Stimulated activated CD8-positive, alpha-beta memory T cell treated with anti-CD3 and anti-CD28 coated beads, Interleukin-12 subunit alpha, Interleukin-12 subunit beta, amount 100 ng/mL, for 1 hour (primary cell): ENCODE measurements at places on chromosomes 3 and 15.

DNA sequence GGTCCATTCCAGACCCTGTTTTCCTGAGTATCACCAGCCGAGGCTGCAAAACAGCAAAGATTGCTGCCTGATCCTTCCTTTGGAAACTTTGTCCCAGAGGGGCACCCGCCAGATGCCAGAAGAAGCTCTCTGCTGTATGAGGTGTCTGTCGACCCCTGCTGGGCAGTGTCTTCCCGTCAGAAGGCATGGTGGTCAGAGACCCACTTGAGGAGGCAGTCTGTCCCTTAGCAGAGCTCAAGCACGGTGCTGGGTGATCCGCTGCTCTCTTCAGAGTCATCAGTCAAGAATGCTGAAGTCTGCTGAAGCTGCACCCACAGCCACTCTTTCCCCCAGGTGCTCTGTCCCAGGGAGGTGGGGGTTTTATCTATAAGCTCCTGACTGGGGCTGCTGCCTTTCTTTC lies 1121.2 kb downstream of the NSUN3 start:
- no peak for DNase-seq

DNA sequence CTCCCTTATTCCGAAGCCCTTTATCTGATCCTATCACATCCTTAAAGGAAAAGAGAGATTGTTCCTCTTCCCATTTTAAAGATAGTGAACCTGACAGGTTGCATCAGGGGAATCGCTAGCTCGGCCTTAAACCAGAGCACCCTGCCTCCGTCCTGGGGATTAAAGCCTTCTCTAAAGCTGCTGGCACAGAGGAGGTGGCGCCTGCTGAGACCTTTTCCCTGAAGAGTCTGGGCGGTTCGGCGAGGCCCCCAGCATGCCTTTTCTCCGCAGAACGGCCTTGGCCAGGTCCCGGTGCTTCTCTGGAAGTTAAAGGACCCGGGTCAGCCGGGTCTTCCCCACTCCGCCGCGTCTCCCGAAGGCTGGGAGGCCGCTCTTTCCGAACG lies 593 bp downstream of the FAM219B start:
- DNase-seq: no peak

GRCh38 chr15:85760049-85760448 lies 34.7 kb downstream of the KLHL25 start:
- no peak for DNase-seq

DNA sequence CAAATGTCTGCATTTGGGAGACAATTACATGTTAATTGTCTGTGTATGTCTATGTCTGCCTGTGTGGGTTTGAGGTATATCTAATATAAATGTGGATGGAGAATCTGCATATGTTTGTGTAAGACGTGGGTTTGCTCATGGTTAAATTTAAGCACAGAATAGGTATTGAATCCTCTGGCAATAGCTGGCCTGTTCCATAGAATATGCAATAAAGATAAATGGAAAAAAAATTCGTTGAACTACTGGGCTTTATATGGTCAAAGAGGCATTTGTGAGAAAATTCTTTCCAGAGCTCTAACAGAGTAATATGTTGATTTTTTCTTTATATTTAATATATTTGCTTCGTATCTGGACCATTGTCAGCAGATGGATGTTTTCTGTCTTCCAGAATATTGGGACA lies 1.4 kb downstream of the VPS8 start:
- no peak for DNase-seq

- no peak for DNase-seq
Observed at GRCh38 chr3:94990952-94991705, 928.3 kb downstream of the NSUN3 start.

DNA sequence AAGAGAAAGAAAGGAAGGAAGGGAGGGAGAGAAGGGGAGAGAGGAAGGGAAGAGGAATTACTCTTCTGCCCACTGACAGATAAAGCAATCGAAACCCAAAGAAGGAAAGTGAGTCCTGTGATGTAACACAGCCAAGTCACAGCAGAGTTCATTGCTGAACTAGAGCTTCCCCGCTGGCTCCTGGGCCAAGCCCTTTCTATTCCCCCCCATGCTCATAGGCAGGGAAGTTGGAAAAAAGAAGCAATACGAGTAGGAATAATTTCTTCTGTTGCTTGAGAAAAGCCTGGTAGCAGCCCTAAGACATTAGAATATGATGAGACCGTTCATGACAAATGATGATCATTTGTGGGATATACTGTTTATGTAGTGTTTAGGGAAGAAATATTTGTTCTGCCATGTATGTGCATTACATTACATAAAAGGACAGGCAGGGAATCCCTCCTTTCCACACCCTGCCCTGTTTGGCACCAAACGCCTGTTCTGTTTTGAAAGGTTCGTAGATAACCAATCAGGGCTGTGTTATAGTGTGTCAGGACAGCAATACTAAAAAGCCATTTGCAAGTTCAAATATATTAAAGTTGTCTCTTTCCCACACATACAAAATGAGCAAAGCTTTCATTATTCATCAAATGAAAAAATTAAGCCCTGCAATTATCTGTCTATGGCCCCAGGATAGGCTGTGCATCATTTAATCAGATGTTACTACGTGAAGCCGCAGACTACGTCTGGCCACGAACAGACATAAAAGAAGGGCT lies 111.0 kb upstream of the TRPM1 start:
- no peak for DNase-seq

- DNase-seq: no peak
Observed at GRCh38 chr3:197424674-197425484, 126.5 kb upstream of the DLG1 start.

- DNase-seq: no peak
Observed at GRCh38 chr3:23791678-23792077, 14.1 kb upstream of the UBE2E1 start.

DNA sequence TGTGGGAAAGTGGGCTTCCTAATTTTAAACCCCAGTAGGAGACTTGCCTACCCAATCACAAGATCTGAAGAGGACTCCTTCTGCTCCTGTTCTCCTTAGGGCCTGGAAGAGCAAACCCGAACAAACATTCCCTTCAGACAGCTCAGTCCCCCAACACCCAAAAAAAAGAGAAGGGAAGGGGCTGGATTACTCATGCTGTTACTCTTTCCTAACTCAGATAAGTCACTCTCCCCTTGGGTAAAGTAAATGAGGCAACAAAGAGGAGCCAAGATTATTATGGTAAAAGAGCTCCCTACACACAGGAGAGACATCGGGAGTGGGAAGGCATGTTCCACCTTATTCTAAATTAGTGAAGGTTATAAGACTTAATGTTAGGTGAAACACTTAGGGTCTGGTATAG lies 18.1 kb upstream of the LEKR1 start:
- no peak for DNase-seq

DNA sequence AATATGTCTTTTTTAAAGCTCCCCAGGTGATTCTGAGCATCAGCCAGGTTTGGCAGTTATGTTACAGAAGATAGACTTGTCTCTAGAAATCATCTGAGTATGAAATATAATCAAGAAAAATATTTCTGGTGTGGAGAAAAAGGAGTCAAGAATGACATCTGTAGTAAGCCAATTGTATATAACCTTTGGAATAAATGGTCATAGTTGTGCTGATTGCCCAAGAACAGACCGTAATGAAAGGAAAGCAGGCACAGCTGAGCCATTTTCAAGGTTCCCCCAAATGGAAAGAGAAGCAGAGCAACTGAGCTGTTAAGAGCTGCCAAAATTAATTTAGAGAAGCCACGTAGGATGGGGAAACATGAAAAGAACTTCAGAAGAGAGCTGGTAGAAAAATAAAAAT lies 26.6 kb downstream of the GOLM2 start:
- DNase-seq: no peak

GRCh38 chr15:61064651-61065050 lies 164.5 kb downstream of the RORA start:
- no peak for DNase-seq

- no peak for DNase-seq
Observed at GRCh38 chr3:10915376-10915775, 77.2 kb upstream of the SLC6A1 start.

DNA sequence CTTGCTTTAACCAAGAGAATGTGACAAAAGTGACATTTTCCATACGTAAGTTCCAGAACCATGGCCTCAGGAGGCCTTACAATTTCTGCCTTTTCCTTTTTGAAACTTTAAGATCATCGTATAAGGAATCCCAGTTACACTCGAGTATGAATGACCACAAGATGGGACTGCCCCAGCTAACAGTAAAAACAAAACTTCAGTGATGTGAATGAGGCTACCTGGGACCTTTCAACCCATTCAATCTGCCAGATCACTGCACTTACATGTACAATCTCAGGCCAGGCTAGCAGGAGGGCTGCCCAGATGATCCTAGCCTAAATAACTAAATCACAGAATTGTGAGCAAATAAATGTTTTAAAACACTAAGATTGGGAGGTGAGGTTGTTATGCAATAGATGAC lies 328.8 kb downstream of the CNTN6 start:
- no peak for DNase-seq

- DNase-seq: no peak
Observed at GRCh38 chr3:133588784-133589465, 15.4 kb downstream of the CDV3 start.

GRCh38 chr3:96991800-96992365 lies 177.5 kb downstream of the EPHA6 start:
- DNase-seq: no peak

- no peak for DNase-seq
Observed at GRCh38 chr15:70048578-70049514, 48.9 kb downstream of the TLE3 start.

- DNase-seq: no peak
Observed at GRCh38 chr3:139198186-139198585, 145.6 kb upstream of the MRPS22 start.

DNA sequence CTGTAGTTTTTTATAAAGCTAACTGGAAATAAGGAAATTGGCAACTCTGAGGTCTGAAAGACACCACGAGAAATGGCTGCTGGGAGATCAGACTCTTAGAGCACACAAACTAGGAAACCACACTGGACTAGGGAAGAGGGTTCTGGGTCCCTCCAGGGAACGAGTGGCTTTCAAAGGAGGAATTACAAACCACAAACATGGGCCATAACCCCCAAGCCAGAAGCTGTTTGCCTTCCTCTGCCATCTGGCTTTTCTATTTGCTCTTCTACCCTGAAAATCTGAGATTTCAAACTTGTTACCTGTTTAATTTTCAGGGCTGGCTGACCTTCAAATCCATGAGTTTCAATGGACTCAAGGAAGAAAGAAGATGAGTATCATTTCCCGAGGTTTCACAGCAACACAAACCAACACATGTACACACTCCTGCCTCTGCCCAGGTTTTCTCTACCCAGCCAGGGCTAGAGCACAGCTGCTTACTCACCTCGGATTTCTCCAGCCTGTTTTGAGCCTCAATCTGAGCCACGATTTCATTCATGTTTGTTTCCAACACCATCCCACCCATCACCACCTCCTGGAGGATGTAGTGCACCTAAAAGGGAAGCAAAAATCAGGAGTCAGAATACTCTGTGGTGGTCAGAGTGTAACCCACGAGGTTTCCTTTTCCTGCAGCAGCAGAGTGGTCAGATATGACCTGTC lies 22.6 kb upstream of the ANPEP start:
- no peak for DNase-seq

DNA sequence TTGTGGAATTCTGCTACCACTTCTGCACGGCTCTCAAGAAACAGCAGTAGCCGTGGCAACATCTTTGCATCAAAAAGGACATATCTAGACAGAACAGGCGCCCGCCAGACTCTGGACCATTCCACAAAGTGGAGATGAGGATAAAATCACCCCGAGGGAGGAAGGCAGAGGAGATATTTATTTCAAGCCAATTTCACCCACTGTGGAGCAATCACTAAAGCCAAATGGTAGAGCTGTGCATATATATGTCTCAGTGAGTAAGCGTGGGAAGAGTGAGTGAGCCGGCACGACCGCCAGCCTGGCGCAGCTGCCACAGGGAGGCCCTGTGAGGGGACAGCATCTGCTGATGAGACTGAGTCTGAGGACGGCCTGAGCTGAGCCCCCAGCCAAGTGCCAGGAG lies 111.3 kb downstream of the MEGF11 start:
- no peak for DNase-seq

DNA sequence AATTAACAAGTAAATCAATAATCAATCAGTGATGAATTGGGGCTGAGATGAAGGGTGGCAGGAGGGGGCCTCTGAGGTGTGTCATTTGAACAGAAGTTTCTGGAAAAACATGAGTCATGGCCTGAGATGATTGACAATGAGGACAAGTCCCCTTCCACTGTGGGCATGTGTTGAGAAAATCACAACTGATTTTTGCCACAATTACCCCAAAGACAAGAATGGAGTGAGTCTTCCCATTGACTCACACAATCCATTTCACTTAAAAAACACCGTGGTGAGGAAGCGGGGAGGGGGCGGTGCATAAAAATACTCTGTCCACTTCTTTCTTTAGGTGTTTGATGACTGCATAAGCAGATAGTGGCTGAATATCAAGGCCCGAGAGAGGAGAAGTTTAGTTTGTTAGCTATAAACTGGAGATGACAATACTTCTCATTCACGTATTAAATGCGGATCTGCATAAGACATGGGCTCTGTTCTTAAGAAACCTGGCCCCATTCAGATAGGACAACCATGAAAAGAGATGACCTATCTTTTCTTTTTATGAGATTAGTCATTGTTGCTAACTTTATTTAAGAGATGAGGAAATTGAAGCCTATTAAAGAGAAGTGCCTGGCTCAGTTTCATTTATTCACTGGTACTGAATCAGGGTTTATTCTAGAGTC lies 34.7 kb downstream of the SHC4 start:
- no peak for DNase-seq

- DNase-seq: no peak
Observed at GRCh38 chr3:23740517-23740965, 65.2 kb upstream of the UBE2E1 start.

DNA sequence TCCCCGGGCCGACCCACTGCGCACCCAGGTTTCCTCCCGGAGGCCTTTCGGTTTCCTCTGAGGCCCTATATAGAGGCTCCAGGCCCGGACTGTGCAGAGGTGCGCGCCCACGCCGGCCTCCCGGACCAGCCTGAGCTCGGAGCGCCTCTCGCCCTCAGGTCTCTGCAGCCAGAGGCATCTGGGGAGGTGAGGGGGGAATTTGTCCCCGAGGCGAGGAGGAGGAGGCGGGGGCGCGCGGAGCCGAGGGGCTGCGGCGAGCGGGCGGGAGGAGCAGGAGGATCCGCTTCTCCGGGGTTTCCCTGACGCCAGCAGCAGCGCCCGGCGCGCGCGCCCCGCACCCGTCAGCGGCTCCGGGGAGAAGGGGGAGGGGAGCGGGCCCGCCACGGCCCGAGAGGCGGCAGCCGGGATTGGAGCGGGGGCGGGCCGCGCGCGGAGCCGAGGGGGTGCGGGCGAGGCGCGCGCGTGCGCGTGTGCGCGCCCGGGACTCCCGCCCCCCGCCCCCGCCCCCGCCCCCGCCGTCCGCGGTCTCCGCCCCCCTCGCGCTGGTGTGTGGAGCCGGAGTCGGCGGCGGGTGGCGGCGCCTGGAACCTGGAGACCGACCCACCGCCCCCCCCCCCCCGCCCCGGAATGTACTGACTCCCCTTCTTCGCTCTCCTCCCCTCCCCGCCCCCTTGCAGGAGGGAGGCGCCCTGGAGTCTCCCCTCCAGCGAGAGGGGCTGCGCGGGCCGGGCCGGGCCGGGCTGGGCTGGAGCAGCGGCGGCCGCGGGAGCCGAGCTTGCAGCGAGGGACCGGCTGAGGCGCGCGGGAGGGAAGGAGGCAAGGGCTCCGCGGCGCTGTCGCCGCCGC lies at the start of gene NEO1:
Gene NEO1 (plus strand): TSS at position 657 of the 846 bp plus-strand sequence. CDS start 213 bp downstream, outside the sequence.
- peak; percentile 47 for DNase-seq

- no peak for DNase-seq
Observed at GRCh38 chr3:187327845-187328244, 36.3 kb upstream of the MASP1 start.
